Activated T-helper 1 cell treated with anti-CD3 and anti-CD28 coated beads, Interleukin-12 subunit alpha, Interleukin-12 subunit beta, Interleukin-2, Interleukin-4 antibody, amounts not matched to agents 30 ng/mL and 10 ng/mL and 1 ng/mL, durations not matched to agents 14 hours and 24 hours and 36 hours (primary cell): ENCODE measurements at places on chromosomes 13 and 19.

DNA sequence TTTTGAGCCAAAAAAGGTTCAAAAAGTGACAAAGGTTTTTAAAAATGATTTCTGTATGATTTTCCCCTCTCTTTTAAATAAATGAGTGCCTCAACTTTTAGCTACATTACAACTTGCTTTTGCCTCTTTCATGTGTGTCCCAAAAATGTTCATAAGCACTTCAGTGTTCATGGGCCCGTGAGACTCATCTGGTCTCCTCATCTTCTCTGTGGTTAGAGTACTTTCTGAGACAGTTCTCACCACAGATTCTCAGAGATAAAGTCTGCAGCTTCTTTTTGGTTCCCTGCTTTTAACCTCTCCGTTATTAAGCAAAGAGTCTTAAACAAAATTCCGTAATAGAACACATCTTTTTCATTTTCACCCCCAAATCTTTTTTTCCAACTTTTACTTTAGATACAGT, 156.9 kb downstream of the DLEU7 start:
- no peak for DNase-seq

GRCh38 chr13:39047560-39047959, 9.3 kb downstream of the NHLRC3 start:
- DNase-seq, result no peak

DNA sequence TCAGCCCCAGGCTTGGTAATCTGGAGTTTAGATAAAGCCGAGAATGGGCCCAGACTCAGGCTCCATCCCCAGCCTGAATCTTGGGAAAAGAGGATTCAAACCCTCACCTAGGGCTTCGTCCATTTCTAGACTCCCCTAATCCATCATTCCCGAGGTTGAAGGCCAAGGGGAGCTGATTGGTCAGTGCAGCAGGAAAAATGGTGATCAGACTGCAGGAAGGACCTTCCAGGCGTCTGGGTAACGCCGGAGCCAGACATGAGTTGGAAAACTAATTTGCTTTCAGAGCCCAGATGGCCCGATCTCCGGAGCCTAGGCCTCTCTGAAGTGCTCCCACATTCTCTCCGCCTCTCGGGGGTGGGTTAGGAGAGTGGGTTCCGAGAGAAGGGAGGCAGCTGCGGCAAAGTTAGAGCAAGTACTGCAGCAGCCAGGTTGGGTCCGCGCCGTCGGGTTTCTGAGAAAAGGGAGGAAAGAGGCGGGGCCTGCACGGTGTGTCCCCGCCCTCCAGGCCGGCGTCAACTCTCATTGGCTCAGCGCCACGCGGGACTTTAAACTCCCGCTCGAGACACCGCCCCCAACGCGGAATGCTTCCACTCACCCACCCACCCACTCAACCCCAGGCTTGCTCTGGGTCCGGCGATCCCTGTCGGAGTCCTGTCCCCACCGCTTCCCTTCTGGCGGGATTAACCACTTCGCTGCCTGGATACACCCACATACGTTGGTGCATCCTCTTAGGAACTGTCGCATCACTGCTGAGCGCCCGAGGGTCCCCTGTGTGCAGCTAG, 788 bp upstream of the RTBDN start:
- no peak for DNase-seq

DNA sequence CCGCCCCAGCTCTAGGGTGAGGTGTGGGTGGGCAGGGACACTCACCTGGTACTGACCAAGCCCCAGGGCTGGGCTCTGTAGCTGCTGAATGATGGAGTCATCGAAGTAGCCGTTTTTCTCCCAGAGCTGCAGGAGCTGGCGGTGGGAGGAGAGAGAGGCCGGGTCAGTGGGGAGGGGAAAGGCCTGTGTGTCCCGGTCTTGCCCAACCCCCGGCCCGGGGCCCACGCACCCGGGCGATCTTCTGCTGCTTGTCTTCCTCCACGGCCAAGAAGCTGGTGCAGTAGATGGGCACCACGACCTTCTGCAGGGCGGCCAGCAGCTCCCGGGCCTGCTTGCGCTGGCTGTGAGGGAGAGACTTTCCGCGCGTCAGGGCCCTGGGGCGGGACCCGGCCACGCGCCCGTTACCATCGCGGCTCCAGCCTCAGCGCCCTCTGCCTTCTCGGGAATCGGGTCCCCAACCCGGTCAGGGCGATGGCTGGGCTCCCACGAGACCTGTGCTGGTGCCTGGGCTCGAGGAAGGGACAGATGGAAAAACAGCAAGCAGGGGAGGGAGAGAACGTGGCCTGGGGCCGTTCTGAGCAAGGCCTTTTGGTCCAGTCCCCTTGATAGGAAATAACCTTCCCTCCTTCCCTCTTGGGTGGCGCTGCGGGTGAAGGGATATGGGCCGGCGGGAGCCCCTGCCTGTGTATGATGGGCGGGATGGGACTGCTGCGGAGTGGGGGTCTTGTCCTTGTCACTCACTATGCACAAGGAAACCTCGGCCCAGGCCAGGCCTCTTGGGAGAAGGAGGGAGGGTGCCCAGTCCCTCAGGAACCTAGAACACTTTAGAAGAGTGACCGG, 11.5 kb downstream of the CHERP start:
- DNase-seq, result no peak

DNA sequence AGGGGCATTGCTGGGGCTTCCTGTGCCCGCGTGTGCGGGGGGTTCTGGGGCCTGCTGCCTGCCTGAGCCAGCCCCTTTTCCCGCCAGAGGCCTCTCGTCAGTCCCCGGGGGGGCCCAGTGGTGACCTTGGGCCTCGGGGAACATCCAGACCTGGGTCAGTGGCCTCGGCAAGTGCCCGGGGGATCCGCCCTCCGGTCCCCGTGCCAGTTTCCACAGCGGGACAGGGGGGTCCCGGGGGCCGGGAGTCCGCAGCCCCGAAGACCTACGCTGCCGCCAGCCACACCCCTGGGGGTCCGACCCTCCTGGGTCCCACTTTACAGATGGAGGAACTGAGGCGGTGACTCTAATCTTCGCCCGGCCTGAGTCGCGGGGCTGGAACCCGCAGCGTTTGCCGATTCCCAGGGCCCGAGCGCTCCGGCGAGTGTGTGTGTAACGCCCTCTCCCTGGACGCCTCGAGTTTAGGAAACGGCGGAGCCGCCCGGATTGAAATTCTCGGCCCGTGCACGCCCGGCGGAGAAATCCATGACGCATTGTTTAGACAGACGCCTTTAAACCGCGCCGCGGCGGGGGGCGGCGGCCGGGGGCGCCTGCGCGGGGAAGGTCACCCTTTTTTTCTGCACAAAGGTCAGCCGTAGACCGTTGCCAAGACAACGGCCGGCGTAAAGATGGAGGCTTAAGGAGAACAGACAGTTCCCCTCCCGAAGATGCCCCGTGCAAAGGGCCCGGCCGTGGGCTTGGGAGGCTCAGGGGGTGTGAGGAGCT, 39.3 kb downstream of the EFNA2 start:
- DNase-seq, result no peak

DNA sequence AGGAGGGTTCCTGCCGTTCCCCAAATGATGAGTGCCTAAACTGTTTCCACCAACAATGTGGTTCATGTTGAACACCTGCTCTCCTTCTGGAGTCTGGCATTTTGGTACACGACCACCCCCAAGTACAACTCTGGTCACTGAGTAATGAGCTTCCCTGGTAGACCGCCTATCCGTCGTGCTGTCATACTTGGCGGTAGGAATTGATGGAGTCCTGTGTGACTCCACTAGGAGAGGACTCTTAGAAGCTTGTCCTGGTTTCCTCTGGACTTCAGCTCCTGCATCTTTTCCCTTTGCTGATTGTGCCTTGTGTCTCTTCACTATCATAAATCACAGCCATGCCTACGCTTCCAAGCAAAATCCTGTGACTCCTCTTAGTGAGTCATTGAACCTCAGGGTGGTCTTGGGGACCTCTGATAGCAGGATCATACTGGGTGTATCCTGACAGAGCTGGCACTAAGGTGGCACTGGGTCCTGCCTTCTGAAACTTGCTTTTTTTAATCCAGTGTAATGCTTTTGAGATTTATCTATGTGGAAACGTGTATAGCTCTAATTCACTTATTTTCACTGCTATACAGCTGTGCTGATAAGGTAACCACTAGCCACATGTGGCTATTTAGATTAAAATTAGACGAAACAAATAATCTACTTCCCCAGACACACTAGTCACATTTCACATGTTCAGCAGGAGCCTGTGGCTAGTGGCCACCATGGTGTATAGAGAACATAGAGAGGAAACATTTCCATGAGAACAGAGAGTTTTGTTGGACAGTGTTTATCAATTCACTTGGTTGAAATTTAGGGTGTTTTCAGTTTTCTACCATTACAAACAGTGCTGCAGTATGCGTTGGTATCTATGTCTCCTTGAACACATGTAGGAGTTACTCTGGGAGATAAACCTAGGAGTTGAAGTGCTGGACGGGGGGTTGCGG, 6.1 kb upstream of the ASF1B start:
- DNase-seq, result no peak

- no peak for DNase-seq
Observed at GRCh38 chr13:35882722-35883497, 248.3 kb downstream of the DCLK1 start.

DNA sequence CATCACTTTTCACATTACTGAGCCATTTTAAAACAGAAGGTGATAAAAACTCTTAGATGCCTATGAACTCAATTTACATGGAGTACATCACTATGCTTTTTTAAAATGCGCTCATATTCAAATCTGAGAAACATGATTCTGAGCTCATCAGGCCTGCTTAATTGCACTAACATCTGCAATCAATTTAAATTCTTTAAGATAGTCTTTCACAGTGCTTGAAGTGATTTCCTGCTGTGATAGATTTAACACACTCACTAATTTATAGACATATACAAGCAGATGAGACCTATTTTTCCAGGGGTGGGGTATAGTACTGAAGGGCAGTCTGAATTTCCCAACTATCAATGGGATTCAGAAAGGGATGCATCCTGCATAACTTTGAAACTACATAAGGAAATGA, 82.9 kb downstream of the DIAPH3 start:
- DNase-seq, result no peak

DNA sequence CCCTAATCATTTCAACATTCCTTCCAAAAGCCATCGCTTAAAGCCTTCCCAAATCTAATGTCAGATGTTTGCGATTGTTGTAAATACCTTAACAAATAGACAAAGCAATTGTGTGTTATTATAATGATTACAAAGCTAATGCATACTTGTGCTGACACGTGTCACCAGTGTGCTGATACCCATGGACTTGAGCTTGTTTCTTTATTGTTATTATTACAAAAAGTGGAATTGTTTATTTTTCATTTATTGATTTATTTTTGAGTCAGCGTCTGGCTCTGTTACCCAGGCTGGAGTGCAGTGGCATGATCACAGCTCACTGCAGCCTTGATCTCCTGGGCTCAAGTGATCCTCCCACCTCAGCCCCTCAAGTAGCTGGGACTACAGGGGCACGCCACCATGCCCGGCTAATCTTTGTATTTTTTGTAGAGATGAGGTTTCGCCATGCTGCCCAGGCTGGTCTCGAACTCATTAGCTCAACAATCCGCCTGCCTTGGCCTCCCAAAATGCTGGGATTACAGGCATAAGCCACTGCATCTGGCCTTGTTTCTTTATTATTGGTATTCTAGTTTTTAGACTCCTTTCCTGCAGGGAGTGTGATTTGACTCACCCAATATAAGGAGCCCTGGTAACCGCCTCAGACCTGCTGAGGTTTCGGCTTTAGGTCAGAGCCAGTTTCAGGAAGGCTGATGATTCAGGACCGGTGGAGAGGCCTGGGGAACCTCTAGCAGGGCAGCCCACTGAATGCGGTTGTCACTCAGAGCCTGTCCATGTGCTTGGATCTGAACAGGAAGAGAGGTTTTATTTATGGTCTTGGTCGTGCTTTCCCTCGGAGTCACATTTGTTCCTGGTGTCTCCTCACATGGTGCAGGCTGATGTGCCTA, 2.1 kb upstream of the FBXO17 start:
- peak; percentile 26 for DNase-seq

- no peak for DNase-seq
Observed at GRCh38 chr13:73368608-73369007, 309.8 kb downstream of the KLF5 start.

DNA sequence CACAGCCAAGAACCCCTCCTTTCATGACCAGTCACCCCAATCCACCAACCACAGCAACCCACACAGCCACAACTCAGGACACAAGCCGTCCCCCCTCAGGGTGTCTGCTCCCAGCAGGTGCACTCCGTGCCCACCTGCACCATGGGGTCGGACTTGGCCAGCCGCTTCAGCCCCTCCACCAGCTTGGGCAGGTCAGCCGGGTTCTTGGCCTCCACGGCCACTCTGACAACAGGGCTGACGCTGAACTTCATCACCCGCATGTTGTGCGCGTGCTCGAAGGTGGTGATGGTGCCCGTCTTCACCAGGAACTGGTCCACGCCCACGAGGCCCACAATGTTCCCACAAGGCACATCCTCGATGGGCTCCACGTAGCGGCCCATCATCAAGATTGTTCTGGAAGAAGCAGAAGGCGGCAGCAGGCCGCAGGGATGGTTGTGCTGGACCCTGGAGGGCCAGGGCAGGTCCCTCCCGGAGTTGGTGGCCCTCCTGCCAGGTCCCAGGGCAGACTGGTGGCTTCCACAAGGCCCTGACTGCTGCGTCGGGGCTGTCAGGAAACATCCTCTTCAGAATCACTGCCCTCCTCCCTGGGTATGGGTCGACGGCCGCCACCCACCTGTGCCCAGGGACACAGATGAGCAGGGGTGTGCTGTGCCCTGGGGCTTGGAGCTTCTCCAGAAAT, 5.5 kb downstream of the EEF2 start:
- DNase-seq, result no peak

DNA sequence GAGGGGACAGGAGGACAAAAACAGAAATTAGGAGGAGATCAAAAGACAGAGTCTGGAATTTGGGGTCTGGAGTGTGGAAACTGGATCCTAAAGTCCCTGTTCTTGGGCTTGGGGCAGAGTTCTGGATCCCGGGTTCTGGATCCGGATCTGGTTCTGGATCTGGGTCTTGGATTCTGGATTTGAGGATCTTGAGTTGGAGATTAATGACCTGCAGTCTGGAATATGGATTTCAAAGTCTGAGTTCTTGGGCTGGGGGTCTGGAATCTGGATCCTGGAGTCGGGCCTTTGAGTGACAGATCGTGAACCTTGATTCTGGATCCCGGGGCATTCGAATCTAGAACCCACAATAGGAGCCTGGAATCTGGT, 411 bp upstream of the KLK15 start:
- no peak for DNase-seq

DNA sequence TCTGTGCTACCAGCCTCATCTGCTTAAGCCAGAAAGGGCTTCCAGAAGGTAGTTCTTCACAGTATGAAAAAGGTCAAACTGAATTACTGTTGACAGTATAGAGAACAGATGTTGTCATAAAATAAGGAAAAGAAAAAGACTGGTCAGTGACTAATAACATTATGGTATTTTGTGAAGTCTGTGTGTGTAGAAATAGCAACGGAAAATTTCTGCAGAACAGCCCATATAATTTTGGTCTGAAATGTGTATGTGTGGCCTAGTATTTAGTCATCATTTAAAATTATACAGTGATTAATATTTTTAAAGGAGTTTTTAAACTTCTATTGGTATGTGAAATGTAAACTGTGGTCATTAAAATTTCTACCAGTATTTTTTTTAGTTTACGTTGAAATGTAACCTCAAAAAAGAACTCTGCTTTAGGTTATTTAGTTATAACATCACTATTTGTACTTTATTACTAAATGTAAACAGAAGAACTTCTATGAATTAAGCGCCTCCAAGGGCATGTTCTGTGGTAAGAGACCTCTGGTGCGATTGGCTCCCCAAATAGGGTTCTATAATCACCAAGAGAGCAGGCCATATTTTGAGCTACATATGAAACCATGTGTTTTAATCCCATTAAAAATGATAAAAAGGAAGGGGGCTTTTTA, 3.3 kb upstream of the GPR183 start:
- no peak for DNase-seq

- DNase-seq, result no peak
Observed at GRCh38 chr13:112725346-112726015, 35.6 kb downstream of the ATP11A start.
